Ammon's horn (tissue), 1 donor: ENCODE measurements at places on chromosomes 11 and 22.

- DNase-seq = no peak
Observed at GRCh38 chr11:44600261-44600660, 34.8 kb downstream of the CD82 start.

DNA sequence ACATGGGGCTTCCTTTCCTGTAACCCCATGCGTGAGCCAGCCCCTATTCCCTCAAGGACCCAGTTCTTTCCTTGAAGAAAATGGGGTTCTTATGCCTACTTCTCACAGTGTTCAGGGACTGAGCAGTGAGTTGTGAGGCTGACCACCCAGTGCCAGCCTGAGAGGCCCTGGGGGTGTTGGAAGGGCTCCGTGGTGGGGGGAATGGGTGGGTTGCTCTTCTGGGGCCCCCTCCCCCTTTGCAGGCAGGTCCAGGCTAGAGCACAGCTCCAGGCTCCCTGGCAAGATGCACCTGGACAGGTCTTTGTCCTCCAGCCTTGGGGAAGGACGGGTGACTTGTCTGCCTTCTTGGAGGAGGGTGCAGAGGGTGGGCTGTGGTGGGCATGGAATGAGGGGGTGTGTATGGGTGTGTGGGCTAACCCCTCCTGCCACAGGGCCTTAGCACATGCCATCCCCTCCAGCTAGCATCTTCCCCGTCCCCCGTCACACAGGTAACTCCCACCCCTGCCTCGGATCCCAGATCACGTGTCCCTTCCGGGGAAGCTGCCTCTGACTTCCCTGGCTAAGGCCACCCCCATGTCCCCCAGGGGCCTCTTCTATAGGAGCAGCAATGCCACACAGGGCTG is 64.6 kb downstream of the MYEOV start:
- DNase-seq = no peak

- no peak for DNase-seq
Observed at GRCh38 chr11:97351939-97352338, 962.1 kb downstream of the JRKL start.

DNA sequence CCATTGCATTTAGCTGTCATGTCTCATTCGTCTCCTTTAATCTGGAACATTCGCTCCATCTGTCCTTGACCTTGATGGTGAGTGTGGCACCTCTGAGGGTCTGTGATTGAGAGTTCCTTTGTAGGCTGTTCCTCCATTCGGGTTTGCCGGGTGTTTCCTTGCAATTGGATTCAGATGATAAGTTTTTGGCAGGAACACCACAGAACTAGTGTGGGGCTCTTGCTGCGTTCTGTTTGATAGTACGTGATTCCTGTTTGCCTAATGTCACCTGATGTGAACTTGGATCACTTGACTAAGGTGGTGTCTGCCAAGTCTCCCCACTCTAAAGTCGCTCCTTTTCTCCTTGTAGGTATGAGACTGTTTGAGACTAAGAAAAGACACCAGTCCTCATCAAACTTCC is 109.7 kb upstream of the TMEM45B start:
- no peak for DNase-seq

DNA sequence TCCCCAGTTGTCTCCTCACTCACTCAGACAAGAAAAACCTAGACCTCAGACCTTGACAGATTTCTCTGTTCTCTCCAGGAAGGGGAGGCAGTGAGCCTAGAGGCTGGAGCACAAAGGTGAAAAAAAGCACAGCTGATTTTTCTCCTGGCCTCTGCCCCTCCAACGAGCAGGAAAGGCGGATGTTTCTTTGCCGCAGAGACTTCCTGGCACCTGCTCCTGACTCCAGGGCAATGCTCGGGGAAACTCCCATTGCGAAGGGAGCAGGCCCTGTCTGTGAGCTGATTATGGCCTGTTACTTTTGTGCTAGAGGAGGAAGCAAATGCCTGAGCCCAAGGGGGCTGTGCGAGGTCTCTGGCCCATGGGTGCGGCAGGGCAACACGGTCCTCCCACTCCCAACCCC is 25.4 kb downstream of the MS4A10 start:
- DNase-seq = no peak

DNA sequence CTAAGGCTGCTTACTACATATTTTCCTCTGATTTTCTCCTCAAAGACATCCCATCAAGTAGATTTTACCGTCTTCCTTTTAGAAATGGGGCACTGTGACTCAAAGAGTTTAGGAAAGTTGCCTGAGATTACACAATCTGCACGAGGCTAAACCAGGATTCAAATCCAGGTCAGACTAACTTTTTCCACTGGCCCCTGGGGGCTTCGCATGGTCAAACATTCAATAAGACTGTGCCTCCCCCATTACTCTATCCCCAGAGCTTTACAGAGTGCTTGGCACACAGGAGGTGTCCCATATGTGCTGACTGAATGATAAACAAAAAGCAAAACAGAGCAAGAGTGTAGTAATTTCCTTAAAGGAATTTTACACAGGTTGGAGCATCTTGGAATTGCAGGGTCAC is 118.1 kb upstream of the TEAD1 start:
- DNase-seq = no peak

GRCh38 chr11:119352857-119353260 is 6.4 kb upstream of the MFRP start:
- no peak for DNase-seq

DNA sequence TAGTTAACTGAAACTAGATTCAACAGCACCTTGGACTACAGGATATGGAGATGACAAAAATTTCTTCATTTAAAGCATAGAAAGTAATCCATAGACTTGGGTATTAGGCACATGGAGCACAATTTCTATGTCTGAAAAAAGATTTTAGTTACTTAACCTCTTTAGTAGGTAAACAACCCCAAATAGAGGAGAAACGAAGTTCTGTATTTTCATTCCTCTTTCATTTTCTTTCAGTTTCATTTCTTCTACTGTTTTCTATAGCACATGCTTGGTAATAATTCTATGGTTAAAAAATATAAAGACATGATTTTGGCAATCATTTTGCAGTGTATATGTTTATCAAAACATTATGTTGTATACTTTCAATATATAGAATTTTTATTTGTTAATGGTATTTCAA is 99.5 kb downstream of the CASP12 start:
- no peak for DNase-seq

- DNase-seq = peak; percentile 93
Observed at GRCh38 chr11:12330485-12331231, 46.7 kb upstream of the PARVA start.

DNA sequence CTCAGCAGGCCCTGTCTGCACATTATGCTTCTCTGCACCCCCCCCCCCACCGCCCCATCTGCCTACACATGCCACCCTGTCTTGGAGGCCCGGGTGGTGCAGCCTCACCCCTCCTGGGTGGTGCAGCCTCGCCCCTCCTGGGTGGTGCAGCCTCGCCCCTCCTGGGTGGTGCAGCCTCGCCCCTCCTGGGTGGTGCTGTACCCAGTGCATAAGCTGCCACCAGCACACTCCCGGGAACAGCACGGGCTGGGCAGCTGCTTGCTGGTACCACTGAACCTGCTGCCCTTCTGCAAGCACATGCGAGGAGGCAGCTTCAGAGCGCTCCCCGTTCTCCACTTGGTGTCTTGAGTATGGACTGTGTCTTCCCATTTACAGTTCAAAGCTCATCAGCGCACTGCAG is 69.3 kb downstream of the NCAPD3 start:
- DNase-seq = no peak

GRCh38 chr11:69044111-69045013 is 4.4 kb upstream of the TPCN2 start:
- peak; percentile 89 for DNase-seq

DNA sequence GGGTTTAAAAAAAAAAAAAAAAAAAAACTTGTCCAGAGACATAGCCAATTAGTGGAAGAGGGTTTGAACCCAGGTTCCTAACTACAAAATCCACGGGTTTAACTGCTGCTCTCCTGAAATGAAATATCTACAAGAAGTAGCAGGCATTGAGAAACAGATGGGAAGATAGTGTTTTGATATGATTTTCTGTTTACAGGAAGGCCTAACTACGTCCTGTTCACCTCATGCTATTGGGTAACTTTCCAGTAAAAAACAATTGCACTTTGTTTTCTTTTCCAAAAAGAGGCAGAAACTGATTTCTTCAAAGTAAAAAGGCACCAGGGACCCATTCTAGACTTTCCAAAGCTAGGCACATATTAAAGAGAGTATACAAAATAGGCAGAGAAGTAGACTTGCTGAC is 5.9 kb upstream of the C11orf91 start:
- DNase-seq = no peak

- peak; percentile 82 for DNase-seq
Observed at GRCh38 chr22:42437488-42438292, 5.5 kb upstream of the NFAM1 start.
